ENCODE measurements at places on chromosomes 1 and 21.

DNA sequence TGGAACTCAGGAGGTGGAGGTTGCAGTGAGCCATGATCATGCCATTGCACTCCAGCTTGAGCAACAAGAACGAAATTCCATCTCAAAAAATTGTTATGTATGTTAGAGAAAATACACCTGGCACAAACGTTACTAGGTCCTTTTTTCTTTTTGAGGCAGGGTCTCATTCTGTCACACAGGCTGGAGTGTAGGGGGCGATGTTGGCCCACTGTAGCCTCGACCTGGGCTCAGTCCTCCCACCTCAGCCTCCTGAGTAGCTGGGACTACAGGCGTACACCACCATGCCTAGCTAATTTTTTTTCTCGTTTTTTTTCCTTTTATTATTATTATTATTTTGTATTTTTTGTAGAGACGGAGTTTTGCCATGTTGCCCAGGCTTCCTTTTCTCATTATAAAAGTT lies 4.4 kb downstream of the HAX1 start:
- DNase-seq, result no peak

- DNase-seq, result no peak
Measured at GRCh38 chr1:36346741-36347370, 23.4 kb upstream of the EVA1B start.

- no peak for DNase-seq
Measured at GRCh38 chr1:50973875-50974617, 4.0 kb downstream of the CDKN2C start.

DNA sequence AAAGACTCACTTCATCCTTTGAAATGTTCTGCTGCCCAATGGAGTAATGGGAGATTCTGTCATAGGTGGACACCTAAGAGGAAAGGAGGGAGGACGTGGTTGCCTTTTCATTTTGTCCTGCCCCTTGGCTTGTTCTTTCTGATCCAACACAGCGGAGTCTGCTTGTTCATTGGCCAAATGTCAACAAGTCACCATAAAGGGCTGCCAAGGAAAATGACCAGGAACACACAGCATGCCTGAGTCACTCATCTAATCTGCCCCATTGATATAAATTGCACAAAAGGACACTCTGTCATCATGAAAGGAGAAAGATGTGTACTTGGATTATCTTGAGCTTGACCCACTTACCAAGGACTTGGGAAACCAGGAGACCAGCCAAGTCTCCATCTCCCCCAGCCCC lies 422.9 kb downstream of the SETD4 start:
- no peak for DNase-seq

GRCh38 chr1:206577626-206578025 lies 34.6 kb downstream of the EIF2D start:
- DNase-seq, result no peak

GRCh38 chr1:57312869-57313268 lies 111.0 kb downstream of the DAB1 start:
- DNase-seq, result no peak

GRCh38 chr1:22512873-22513272 lies 50.4 kb upstream of the EPHA8 start:
- no peak for DNase-seq

- DNase-seq, result no peak
Measured at GRCh38 chr1:110434946-110435345, 16.0 kb upstream of the PROK1 start.

- no peak for DNase-seq
Measured at GRCh38 chr1:117821774-117822482, 107.5 kb downstream of the GDAP2 start.

- DNase-seq, result no peak
Measured at GRCh38 chr21:27764056-27764455, 797.2 kb upstream of the ADAMTS5 start.

DNA sequence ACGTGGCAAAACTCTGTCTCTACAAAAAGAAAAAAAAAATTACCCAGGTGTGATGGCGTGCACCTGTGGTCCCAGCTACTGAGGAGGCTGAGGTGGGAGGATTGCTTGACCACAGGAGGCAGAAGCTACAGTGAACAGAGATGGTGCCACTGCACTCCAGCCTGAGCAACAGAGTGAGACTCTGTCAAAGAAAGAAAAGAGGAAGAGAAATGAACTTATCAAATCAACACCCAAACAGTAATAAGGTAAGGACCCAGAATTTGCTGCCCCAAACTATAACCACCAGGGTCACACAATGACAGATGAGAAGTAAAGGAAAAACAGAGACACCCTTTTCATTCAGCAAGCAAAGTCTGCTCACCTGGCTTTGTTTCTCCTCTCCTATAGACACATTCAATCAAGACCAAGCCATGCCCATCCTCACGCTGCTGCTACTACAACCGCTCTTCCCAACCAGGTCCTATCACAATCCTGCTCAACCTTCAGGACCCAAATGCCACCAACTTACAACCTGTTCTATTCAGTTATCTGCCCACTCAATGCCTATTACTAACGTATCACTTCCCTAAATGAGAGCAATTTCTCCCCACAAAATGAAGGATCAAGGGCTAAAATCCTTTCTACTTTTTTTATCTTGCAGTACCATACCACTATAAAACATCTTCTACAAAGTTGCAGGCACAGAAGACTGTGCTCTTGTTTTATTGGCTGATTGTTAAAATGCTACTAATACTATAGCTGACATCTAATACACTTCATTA lies 183.5 kb downstream of the RERE start:
- DNase-seq, result no peak

DNA sequence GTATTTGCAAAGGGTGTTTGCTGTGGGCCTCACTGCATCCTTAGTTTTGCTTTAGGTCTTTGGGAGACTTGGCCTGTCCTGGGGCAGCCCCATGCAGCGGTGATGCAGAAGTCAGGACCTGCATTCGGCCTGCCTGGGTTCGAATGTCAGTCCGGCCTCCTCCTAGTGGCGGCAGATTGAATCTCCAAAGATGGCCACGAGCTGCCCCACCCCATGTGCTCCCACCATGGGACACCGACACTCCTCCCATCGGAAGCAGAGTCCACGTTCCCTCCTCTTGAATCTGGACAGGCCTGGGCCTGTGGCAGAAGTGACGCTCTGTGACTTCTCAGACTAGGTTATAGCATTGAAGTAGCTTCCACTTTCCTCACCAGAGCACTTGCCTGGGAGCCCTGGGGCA lies 16.3 kb upstream of the NPPB start:
- no peak for DNase-seq

GRCh38 chr1:33255347-33256220 lies 708 bp upstream of the ZNF362 start:
- peak; percentile 59 for DNase-seq

DNA sequence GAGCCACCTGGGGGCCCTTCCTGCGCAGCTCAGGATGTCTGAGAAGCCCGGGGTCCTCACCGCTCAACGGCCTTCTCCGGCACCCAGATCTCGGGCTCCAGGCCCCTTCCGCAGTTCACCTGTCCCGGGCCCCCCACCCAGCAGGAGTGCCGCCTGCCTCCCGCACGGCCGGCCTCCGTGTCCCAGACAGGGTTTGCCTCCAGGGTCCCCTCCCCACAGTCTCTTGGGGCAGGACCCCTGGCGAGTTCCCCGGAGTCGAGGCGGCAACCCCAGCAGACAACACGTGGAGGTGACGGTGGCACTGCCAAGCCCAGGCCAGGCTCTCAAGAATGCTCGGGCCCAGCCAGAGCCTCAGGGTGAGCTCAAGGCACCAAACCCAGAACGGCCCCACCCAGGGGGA lies 22.4 kb upstream of the TTLL10 start:
- DNase-seq, result no peak

DNA sequence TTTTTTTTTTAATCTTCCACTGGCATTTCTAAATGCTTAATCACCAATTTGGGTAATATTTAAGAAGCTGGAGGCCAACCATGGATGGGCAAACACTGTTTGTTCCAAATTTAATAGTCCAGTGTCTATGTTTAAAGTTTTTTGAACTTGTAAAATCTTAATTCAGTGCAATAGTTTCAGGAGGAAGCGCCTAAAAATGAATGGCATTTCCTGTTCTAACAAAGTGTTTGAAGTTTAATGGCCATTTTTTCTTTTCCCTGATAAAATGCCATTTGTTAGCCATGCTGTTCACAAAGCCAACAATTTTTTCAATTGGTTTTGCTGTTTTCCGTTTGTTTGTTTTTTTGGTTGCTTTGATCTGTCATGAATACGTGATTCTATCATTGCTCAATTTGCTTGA lies 552.1 kb downstream of the LMO4 start:
- DNase-seq, result no peak

DNA sequence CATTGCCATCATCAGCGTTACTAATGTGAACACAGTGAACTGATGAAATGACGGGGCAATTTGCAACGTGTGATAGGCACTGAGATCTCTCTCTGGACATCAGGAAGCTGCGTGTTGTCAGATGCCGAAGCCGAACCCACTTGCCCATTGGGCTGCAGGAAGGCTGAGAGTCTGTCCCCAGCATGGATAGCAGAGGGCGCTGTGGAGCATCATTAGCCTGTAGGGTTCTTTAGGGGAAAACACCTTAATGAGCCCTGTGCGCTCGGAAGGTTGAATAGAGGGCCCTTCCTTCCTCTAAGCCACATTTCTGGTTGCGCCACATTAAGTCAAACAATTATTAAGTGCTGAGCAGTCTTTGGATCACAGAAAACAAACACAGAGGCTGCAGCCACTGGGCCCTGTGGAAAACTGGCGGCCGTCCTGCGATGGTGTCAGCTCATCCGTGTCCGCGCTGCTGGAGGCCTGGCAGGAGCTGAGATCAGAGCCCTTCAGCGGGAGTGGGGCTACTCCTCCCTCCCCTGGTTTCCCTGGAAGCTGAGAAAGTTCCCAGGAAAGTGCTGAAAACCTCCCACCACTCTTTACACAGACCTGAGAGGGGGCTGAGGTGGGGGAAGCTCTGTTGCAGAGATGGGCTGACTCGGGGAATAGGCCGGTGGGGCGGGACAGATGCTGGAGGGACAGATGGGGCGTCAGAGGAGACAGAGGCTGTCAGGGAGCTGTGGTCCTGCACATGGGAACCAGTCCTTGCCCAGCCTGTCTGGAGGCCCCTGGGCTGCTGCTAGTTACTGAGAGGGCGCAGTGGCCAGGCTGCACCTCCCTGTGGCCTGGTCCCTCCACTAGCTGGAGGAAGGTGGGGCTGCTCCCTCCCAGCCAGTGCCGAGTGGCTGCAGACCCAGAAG lies 12.7 kb downstream of the TFF2 start:
- peak; percentile 73 for DNase-seq

DNA sequence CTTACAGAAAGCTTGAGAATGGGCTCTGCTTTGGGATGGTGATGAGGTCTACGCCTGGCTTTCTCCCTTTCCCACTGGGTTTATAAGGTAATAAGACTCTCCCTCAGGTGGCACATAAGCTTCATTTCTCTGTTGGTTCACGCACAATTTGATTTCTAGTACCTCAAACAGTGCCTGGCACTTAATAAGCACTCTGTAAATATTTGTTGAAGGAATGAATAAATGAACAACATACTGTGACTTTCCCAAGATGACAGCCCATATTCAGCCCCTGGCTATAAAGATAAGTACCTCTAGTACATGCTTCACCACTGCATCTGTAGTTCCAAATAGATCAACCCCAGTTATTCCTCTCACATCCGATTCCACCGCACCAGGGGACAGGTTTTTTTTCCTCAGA lies 17.8 kb downstream of the COPA start:
- no peak for DNase-seq

GRCh38 chr1:53766194-53766742 lies 27.3 kb upstream of the GLIS1 start:
- DNase-seq, result peak; percentile 48

DNA sequence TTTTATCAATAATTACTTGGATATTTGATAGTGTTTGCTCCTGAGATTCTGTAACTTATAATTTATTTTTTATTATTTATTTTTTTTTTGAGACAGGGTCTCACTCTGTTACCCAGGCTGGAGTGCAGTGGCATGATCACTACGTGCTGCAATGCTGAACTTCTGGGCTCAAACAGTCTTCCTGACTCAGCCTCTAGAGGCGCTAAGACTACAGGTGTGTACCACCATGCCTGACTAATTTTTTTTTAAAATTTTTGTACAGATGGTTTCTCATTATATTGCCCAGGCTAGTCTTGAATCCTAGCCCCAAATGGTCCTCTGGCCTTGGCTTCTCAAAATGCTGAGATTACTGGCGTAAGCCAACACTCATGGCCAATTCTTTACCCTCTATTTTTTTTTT lies 845.5 kb upstream of the ADGRL4 start:
- no peak for DNase-seq

- no peak for DNase-seq
Measured at GRCh38 chr1:88773540-88774150, 89.6 kb downstream of the PKN2 start.

DNA sequence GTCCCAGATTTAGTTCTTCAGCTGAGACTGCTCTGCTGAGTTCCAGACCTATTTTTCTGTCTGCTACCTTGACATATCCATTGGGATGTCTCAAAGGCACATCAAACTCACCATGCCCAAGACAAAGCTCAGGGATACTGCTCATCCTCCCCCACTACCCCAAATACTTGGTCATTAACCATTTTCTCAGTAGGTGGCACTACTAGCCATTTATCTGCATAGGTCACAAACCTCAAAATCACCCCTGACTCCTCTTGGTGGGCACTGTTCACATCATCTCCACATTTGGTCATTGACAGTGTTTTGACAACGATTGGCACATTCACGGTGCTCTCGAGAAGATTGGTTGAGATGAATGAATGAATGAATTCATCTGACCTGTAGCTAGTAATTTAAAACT lies 32.1 kb downstream of the CACNA1S start:
- DNase-seq, result no peak

GRCh38 chr1:25140073-25140797 lies 92.1 kb downstream of the SYF2 start:
- DNase-seq, result peak; percentile 83

- no peak for DNase-seq
Measured at GRCh38 chr1:117585086-117585485, 20.8 kb upstream of the TENT5C start.

DNA sequence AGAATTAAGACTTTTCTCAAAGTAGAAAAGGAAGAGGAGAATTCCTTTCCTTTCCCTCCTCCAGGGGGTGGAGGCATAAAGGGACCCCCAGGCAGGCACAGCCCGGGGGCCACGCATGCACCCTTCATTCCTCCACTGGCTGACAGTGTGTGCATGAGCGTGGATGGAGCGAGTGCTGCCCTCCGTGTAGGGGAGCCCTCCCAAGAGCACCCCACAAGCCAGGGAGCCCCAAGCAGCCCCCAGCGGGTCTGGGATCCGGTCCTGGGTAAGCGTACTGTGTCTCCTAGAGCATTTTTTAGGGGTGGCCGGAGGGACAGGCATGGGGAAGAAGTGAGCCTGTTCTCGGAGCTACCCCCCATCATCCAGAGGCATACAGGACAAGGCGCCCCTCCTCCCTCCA lies 120.5 kb downstream of the SIK1 start:
- no peak for DNase-seq

- no peak for DNase-seq
Measured at GRCh38 chr1:161196521-161197451, 2.1 kb downstream of the ADAMTS4 start.
